COLO829 (cell line): ENCODE measurements at places on chromosomes 1 and 21.

DNA sequence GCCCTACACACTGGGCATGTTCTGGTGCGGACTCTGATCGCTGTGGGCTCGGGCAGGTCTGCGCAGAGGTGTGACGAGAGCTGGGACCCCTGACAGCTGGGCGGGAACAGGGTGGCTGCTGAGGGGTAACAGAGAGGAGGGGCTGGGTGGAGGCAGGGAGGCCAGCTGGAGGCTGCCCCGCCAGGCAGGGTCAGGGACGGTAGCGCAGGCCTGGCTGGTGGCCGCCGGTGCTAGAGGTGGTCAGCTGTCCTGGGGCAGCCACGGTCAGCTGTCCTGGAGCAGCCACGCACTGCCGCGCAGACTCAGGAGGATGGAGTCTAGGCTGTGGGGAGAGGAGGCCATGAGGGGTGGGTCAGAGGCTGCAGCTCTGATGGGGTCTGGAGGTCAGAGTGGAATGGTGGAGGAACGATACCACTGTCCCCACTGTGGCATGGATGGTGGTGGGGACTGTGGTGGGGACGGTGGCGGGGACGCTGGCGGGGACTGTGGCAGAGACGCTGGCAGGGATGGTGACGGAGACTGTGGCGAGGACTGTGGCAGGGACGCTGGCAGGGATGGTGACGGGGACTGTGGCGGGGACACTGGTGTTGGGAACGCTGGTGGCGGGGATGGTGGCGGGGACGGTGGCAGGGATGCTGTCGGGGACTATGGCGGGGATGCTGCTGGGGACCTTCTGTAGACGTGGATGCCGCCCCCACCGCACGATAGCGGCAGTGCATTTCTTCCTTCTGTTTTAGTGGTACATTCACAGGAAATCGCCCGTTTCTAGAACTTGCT lies 21.3 kb upstream of the LRRC3 start:
- no peak for DNase-seq

GRCh38 chr21:31576428-31576827 lies 83.1 kb upstream of the SOD1 start:
- DNase-seq, result peak; percentile 86

- DNase-seq, result no peak
Observed at GRCh38 chr1:235893840-235894239, 27.1 kb upstream of the LYST start.

- no peak for DNase-seq
Observed at GRCh38 chr1:27342391-27342777, 562 bp downstream of the SYTL1 start.

DNA sequence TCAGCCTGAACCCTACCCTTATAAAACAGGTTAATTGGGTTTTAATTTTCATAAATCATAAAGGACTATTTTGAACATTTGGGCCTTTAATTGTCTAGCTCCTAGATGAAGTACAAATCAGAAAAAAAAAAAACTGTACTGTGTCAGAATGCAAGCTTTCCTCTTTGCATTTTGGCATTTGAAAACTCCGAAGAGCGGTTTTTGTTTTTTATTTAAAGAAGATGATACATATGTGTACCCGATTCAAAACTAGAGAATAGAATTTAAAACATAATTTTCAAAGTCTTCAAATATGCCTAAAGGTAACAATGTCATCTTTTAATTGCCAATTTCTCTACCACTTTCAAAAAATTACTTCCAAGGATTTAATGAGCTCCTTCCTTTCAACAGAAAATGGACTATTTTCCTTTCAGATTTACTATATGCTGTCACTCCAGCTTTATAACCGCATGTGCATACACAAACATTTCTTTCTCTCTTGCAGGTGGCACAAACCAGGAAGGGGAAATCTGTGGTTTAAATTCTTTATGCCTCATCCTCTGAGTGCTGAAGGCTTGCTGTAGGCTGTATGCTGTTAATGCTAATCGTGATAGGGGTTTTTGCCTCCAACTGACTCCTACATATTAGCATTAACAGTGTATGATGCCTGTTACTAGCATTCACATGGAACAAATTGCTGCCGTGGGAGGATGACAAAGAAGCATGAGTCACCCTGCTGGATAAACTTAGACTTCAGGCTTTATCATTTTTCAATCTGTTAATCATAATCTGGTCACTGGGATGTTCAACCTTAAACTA lies 33.7 kb downstream of the MRPL39 start:
- DNase-seq, result peak; percentile 82

GRCh38 chr1:103170609-103171008 lies 62.3 kb upstream of the COL11A1 start:
- no peak for DNase-seq

DNA sequence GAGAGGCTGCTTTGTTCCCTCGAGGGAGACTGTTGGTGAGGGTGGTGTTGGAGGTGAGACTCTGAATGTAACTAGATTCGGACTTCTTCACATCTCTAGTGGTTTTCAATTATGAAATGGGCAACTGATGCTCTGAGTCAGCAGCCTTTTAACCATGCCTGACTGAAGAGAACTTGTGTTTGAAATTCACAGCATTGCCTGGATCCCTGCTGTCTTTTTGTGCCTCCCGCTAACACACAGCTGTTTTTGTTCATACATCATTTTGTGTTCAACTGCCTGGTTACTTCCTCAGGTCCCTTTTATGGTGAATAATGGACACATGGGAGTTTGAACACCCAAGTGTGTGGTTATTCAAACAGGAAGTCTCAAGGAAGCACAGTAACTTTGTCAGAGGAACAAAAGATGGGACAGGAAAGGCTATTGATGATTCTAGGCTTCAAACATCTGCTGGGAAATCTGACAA lies 16.8 kb downstream of the LAMC1 start:
- peak; percentile 71 for DNase-seq

DNA sequence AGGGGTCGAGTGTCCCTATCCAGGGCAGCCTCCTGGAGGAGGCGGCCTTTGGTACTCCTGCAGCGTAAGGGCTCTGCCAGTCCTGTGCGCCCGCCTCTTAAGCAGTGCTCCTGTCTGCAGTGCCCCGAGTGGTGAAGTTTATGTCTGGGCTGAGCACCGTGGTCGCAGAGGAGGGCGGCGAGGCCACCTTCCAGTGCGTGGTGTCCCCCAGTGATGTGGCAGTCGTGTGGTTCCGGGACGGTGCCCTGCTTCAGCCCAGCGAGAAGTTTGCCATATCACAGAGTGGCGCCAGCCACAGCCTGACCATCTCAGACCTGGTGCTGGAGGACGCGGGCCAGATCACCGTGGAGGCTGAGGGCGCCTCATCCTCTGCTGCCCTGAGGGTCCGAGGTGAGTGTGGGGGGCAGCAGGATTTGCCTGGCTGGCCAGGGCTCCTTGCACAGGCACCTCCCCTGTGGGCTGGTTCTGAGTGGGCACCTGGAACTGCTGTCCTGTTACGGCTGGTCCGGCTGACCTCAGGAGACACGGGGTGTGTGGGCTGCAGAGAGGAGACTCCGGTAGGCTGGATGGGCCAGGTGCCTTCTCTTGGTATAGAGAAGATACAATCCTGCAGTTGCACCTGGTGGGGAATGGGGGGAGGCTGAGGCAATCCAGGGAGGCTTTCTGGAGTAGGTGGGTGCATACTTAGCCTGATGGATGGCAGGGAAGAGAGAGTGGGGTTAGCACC lies 66.8 kb downstream of the OBSCN start:
- no peak for DNase-seq

DNA sequence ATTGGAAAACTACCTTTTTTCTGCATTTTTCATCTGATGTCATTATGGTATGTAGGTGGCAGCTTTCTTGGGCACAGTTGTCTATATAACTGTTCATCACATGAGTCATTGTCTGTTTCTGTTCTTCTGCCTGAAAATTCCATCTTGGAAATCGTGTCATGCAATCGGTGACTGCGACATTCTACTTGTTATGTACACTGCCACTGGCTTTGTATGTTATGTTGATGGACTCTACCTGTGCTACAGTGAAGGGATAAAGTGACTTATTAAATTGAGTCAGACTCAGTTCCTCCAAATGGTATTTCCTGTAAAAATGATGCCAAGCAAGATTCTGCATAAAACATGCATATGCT lies 8.6 kb downstream of the SMAP2 start:
- DNase-seq, result no peak

DNA sequence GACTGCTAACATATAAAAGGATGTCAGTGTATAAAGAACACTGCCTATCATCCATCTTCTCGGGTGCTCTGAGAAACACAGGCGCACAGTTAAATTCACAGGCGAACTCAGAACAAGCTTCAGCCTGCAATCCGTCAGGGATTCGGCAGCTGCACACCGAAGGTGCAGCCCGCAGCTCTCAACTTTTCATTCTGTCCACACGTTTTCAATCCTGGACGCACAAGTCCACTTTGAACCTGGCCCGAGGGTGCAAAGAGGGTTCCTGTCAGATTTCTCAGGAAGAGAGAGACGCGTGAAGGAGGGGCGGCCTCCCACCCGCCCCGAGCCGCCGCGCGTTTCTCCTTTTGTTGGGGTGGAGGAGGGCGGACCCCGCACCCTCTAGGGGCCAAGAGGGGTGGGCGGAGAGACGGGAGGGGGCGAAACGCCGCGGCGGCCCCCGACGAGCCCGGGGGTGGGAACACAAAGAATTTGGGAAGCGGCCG lies 724 bp downstream of the DOCK7 start:
- no peak for DNase-seq

DNA sequence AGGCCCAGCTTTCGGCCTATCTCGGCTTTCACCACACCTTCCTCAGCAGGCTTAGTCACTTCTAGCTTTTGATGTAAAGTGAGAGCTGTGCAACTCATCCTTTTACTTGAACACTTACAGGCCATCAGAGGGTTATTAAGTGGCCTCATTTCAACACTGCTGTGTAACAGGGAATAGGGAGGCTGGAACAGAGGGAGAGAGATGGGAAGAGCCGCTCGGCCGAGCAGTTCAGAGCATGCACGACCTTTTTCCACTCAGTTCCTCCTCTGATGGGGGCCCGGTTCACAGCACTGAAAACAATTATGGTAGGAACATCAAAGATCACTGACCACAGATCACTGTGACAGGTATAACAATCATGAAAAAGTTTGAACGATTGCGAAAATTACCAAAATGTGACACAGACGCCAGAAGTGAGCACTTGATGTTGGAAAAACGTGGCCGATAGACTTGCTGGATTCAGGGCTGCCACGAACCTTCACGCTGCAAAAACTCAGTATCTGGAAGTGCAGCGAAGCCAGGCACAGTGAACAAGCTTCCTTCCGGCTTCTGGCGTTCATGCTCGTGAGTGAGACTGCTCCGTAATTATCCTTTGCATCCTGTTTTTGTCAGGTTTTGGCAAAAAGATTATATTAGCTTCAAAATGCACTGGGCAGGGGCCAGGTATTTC lies 28.6 kb downstream of the AGPAT3 start:
- no peak for DNase-seq

- no peak for DNase-seq
Observed at GRCh38 chr1:236845830-236846229, 50.7 kb downstream of the MTR start.

GRCh38 chr1:156076609-156077429 lies 5.4 kb downstream of the MEX3A start:
- DNase-seq, result no peak

DNA sequence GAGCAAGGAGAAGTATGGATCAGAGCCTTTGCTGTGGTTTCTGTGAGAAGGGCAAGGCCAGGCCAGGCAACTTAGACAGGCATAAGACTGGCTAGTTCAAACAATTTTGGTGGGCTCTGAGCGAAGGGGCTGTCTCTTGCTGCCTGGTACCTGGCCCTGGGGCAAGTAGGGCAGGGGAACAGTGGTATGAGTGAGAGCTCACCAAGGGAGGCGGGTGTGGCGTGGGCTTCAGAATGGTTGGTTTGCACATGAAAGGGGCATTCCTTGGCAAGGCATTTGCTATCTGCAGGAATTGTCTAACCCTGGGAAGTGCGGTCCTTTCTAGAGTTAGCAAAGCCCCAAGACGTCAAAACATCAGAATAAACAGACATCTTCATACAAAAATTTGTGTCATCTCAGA lies 210.5 kb downstream of the CAMTA1 start:
- DNase-seq, result no peak
